ENCODE measurements at places on chromosomes 13 and 19. TPM values are rescaled to one million over a fixed set of nuclear protein-coding genes. Genes with fewer than 3 reads are reported as not detected.
A peak's percentile ranks its signal among the peaks of the same experiment; 100 is the strongest.

DNA sequence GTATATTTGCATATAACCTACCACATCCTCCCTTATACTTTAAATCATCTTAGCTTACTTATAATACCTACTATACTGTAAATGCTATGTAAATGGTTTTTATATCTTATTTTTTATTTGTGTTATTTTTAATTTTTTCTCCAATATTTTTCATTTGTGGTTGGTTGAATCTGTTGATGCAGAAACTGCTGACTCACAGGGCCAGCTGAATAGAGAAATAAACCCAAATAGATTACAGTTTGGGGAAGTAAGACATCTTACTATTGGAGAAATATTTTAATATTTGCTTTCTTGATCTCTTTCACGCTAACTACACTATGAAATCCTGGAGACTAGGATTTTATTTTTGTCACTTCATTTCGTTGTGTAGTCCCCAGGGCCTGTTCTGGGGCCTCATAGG lies 7.1 kb downstream of the SMAD9 start:
- no peaks in the 10 kb centered on the region for H3K36me3 ChIP-seq
- no peak overlapping the region for H3K27ac ChIP-seq
- no peaks in the 10 kb centered on the region for H3K4me1 ChIP-seq

KIR2DL1 gene
- total RNA-seq = not detected

TARM1 gene
- total RNA-seq = not detected

DNA sequence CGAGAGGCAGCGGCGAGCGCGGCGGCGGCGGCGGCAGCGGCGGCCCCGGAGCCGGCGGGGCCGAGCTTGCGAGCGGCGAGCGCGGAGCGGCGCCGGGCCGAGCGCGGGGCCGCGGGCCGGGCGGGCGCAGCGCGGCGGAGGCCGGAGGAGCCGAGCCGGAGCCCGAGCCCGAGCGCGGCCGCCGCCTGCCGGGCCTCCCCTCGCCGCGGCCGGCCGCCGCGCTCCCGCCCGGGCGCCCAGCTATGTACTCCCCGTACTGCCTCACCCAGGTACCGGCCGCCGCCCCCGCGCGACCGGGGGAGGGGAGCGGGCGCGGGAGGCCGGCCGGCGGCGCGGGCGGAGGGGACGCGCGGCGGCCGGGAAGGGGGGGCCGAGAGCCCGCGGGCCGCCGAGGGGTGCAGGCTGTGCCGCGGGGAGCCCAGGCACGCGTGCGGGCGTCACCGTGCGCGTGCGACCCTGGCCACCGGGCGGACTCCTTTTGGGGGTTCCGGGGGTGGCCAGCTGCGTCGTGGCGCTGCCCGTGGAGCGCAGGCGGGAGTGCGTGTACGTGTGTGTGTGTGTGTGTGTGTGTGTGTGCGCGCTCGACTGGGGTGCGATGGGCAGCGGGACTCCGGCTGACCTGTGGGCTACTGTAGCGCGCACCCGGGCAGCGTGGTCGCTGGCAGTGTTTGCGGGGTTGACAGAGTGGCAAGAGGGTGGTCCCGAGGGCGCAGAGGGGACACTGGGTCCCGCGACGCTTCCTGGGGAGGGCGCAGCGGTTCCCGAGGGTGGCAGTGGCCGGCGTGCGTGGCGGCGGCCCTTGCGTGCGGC lies 526 bp downstream of the NFIX start:
- no peak overlapping the region for H3K27ac ChIP-seq
- peaks cover 94% of the 10 kb centered on the region for H3K27me3 ChIP-seq
- no peak for DNase-seq
- peaks cover 3% of the 10 kb centered on the region for H3K36me3 ChIP-seq
- H3K4me3 ChIP-seq = peak overlapping the region; percentile 64
- H3K4me1 ChIP-seq = peaks cover 6% of the 10 kb centered on the region

DNA sequence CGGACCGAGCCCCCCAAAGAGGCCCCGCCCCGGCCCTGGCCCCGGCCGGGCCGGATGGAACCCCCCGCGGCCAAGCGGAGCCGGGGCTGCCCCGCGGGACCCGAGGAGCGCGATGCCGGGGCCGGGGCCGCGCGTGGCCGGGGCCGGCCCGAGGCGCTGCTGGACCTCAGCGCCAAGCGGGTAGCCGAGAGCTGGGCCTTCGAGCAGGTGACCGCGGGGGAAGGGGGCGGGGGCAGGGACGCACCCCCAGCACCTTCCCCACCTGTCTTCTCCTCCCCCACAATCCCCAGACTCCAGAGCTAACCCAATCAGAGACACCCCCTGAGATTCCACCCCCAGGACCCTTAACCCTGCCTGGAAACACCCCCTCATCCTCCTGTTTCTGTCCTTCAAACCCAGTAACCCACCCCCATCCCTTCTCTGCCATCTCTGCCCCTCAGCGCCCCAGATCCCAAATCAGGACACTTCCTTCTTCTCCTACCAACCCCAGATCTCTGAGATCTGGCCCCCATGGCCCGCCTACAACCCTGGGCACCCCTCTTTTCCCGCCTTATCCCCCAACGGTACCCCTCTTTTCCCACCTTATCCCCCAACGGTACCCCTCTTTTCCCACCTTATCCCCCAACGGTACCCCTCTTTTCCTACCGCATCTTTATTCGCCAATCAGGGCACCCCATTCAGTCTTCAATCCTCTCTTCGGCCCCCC lies 505 bp downstream of the ZSWIM4 start:
- peak; percentile 46 for DNase-seq
- peak overlapping the region; percentile 92 for H3K4me3 ChIP-seq
- H3K4me1 ChIP-seq = peaks cover 16% of the 10 kb centered on the region
- peak overlapping the region; percentile 96 for H3K27ac ChIP-seq

CYTH2 gene
- 72.6 TPM for total RNA-seq

CACNG7 gene
- total RNA-seq = 43.2 TPM

MRPS12 gene
- total RNA-seq = 88.0 TPM

DNA sequence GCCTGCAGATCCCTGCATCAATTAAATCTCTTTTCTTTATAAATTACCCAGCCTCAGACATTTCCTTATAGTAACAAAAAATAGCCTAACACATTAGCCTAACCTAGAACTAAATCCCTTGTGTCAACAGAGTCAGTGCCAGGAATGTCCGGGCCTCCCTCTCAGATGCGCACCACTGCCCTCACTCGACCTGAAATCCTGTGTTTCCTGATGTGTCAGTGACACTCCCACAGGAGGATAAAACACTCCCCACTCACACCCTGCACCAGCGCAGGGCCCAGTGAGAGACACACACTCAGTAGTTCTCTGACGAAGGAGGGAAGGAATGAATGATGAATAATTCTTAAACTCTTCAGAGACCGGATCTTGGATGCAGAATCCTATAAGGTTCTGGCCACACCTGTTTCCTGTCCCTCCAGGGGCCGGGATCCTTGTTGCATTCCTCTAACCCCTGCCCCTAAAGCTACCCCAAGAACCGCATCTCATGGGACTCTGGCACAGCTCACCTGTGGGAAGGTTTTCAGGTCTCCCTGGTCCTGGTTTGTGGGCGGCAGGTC lies 3.1 kb downstream of the CEACAM3 start:
- H3K27ac ChIP-seq = no peak overlapping the region
- no peaks in the 10 kb centered on the region for H3K27me3 ChIP-seq
- no peak overlapping the region for H3K4me3 ChIP-seq
- no peaks in the 10 kb centered on the region for H3K36me3 ChIP-seq

- H3K4me3 ChIP-seq = no peak overlapping the region
- no peaks in the 10 kb centered on the region for H3K4me1 ChIP-seq
- 0 out of 2 replicates have a peak, but pooled peaks cover 5% of the 10 kb centered on the region for H3K36me3 ChIP-seq
- H3K27ac ChIP-seq = no peak overlapping the region
- no peak for DNase-seq
Observed at GRCh38 chr13:96238241-96238640, 148.3 kb downstream of the HS6ST3 start.

- H3K27ac ChIP-seq = no peak overlapping the region
- H3K4me1 ChIP-seq = no peaks in the 10 kb centered on the region
- peaks cover 56% of the 10 kb centered on the region for H3K27me3 ChIP-seq
- no peak overlapping the region for H3K4me3 ChIP-seq
- H3K36me3 ChIP-seq = peaks cover 22% of the 10 kb centered on the region
Observed at GRCh38 chr19:50897191-50897607, 14.0 kb downstream of the KLK4 start.

- H3K36me3 ChIP-seq = no peaks in the 10 kb centered on the region
- H3K27ac ChIP-seq = peak overlapping the region; percentile 86
- DNase-seq = no peak
- H3K4me3 ChIP-seq = peak overlapping the region; percentile 82
Observed at GRCh38 chr13:29593605-29594297, 1.7 kb downstream of the SLC7A1 start.

DNA sequence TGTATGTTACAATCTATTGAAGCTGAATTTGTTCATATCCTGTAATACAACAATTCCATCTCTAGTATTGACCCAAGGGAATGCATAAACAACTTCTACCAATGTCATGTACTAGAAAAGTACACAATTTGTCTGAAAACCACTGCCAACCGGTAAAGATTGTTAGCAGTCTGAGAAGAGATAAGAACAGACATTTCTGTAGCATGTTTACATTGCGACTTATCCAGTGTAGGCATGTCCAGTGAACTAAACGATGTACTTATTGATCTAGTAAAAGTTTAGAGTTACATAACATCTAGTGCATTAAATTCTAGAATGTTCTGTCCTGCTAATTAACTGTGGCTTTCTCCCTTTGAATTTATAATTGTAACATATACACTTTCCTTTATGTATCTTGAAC lies 425.9 kb downstream of the SLITRK6 start:
- H3K27me3 ChIP-seq = no peaks in the 10 kb centered on the region
- H3K27ac ChIP-seq = no peak overlapping the region
- no peak overlapping the region for H3K4me3 ChIP-seq
- DNase-seq = no peak
- H3K36me3 ChIP-seq = no peaks in the 10 kb centered on the region

DNA sequence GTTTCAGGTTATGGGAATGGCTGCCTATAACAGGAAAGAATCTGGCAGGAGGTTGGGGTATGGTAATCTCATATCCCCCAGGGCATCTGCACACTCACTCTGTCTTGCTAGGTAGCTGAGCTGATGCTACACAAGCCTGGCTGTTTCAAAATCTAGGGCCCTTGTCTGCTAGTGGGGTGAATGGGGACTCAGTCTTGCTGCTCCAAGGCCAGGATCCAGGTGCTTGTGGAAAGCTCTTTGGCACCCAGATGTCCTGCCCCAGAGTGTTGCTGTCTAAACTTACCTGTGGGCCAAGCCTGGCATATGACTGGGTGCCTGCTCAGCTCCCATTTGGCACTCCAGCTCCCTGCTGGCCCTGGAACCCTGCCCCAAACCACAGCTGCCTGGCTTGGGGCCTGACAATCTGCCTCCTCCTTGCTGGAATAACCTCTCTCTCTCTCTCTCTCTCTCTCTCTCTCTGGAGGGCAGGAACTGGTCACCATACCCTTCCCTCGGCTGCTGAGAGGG lies 158.1 kb upstream of the TSC22D1 start:
- H3K4me3 ChIP-seq = no peak overlapping the region
- H3K36me3 ChIP-seq = no peaks in the 10 kb centered on the region
- peaks cover 13% of the 10 kb centered on the region for H3K4me1 ChIP-seq
- no peaks in the 10 kb centered on the region for H3K27me3 ChIP-seq

DNA sequence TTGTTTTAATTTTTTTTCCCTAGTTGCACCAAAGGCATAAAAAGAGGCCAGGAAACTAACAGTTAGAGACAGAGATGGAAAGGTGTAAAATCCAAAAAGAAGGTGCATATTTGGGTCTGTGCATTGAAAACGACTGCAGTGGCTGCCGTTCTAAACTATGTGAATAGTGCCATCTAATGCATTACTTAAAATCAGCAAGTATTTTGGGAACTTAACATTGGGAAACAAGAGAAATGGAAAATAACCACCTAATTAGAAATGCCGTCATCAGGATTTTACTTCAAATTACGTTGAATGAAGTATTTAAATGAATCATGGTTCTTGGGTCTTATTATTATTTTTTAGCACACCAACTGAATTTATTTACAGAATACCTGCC lies 189.5 kb upstream of the MIR17HG start:
- H3K4me3 ChIP-seq = no peak overlapping the region
- DNase-seq = no peak
- no peak overlapping the region for H3K27ac ChIP-seq
- no peaks in the 10 kb centered on the region for H3K27me3 ChIP-seq
- H3K36me3 ChIP-seq = no peaks in the 10 kb centered on the region

DNA sequence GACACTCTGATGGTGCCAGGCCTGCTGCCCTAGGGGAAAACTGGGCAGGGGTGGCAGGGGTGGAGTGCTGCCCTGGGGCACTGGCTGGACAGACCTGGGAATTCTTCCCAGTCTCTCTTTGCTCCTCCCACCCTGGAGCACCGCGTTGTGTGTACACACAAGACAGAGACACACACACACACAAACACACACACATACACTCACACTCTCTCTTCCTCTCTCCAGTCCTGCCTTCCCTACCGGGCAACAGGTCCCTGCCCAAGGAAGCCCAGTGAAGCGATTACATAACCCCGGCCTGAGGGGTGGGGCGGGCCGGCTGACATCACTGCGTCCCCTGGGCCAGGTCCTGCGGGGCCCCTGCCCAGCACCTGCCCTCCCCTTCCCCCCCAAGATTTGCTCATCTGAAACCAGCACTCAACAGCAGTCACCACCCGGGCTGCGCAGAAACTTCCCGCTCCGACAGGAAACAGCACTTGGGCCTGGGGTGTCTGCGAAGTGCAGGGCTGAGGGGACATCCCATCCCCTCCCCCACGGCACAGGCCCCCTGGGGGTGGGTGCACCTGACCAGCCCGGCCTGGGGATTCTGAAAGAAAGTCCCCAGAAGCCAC lies 1.2 kb downstream of the MKNK2 start:
- no peaks in the 10 kb centered on the region for H3K27me3 ChIP-seq
- no peak for DNase-seq
- peaks cover 6% of the 10 kb centered on the region for H3K4me1 ChIP-seq
- no peaks in the 10 kb centered on the region for H3K36me3 ChIP-seq
- H3K4me3 ChIP-seq = peak overlapping the region; percentile 70
- no peak overlapping the region for H3K27ac ChIP-seq

FFAR3 gene
- not detected for total RNA-seq

- peaks cover 48% of the 10 kb centered on the region for H3K27me3 ChIP-seq
- peaks cover 5% of the 10 kb centered on the region for H3K4me1 ChIP-seq
- DNase-seq = peak; percentile 56
- H3K4me3 ChIP-seq = peak within 1 kb of the TSS; percentile 68
- H3K27ac ChIP-seq = no peak within 1 kb of the TSS
Observed at GRCh38 chr19:1523412-1524286, at the start of gene PLK5. TSS of gene PLK5 (plus strand) at chr19:1524077. CDS start at chr19:1526997, 2,920 bp downstream.

DAPK3 gene
- 73.5 TPM for total RNA-seq

PRTN3 gene
- total RNA-seq = 0.61 TPM

GRCh38 chr19:40360708-40361241 lies 12.3 kb downstream of the PLD3 start:
- no peak for DNase-seq
- H3K4me1 ChIP-seq = peaks cover 6% of the 10 kb centered on the region
- H3K4me3 ChIP-seq = no peak overlapping the region

DNA sequence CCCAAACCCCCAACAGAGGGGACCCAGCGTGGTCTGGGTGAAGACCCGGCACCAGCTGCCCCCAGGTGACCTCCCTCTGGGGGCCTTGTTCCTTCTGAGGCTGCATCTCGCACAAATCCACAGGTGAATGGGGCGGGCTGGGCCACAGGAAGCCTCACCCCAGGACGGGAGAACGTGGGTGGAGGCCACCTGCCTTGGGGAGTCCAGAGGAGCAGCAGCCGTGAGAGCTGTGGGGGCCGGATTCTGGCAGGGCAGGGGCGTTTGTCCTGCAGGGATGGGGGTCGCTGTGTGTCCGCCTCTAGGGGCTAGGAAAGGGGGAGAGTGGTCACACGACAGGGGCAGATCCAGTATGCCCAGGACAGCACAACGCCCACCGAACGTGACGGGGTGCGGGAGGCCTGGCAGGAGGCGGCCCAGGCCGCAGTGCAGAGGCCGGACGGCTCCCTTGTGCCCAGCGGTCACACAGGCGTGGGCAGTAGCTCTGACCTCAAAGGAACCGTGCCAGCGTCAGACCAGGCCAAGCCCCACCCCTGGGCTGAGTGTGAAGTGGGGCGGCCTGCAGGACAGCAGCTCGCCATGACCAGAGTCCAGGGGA lies 6.7 kb downstream of the POLR2E start:
- DNase-seq = no peak
- peaks cover 17% of the 10 kb centered on the region for H3K36me3 ChIP-seq
- no peak overlapping the region for H3K27ac ChIP-seq
- H3K4me3 ChIP-seq = no peak overlapping the region
- no peaks in the 10 kb centered on the region for H3K27me3 ChIP-seq

HSPB6 gene
- 1.4 TPM for total RNA-seq

OR1M1 gene
- not detected for total RNA-seq

Data from WTC11 (cell line).